Activated CD8-positive, alpha-beta T cell treated with anti-CD3 and anti-CD28 coated beads for 36 hours (primary cell): ENCODE measurements at places on chromosomes 5 and 9. TPM values are rescaled to one million over a fixed set of nuclear protein-coding genes. Genes with fewer than 3 reads are reported as not detected.

- H3K27me3 ChIP-seq: no peaks in the 10 kb centered on the region
- no peaks in the 10 kb centered on the region for H3K4me1 ChIP-seq
- H3K27ac ChIP-seq: no peak overlapping the region
- no peaks in the 10 kb centered on the region for H3K36me3 ChIP-seq
- no peak overlapping the region for H3K4me3 ChIP-seq
- no peak for DNase-seq
Observed at GRCh38 chr5:103546858-103547257, 15.7 kb downstream of the NUDT12 start.

Gene CFAP90
- total RNA-seq: not detected

Gene CATSPER3
- total RNA-seq: 0.32 TPM

GRCh38 chr9:571066-571465 lies 270.4 kb upstream of the DMRT1 start:
- no peaks in the 10 kb centered on the region for H3K4me1 ChIP-seq
- no peak overlapping the region for H3K27ac ChIP-seq
- DNase-seq: no peak
- H3K4me3 ChIP-seq: no peak overlapping the region

Gene MAMDC4
- total RNA-seq: 18.5 TPM

- no peaks in the 10 kb centered on the region for H3K4me1 ChIP-seq
- H3K27me3 ChIP-seq: peaks cover 4% of the 10 kb centered on the region
- H3K4me3 ChIP-seq: no peak overlapping the region
- H3K27ac ChIP-seq: no peak overlapping the region
- no peaks in the 10 kb centered on the region for H3K36me3 ChIP-seq
Observed at GRCh38 chr9:70964861-70965260, 156.6 kb downstream of the TRPM3 start.
